ENCODE measurements at places on chromosomes 12 and 14. TPM values are rescaled to one million over a fixed set of nuclear protein-coding genes. Genes with fewer than 3 reads are reported as not detected.

- DNase-seq = no peak
Measured at GRCh38 chr14:22549981-22550673, 38.9 kb downstream of the DAD1 start.

Gene CATSPERB
- total RNA-seq = 0.83 TPM

- no peak for DNase-seq
Measured at GRCh38 chr14:55306938-55307589, 35.8 kb downstream of the FBXO34 start.

Gene C1QL4
- total RNA-seq = not detected

DNA sequence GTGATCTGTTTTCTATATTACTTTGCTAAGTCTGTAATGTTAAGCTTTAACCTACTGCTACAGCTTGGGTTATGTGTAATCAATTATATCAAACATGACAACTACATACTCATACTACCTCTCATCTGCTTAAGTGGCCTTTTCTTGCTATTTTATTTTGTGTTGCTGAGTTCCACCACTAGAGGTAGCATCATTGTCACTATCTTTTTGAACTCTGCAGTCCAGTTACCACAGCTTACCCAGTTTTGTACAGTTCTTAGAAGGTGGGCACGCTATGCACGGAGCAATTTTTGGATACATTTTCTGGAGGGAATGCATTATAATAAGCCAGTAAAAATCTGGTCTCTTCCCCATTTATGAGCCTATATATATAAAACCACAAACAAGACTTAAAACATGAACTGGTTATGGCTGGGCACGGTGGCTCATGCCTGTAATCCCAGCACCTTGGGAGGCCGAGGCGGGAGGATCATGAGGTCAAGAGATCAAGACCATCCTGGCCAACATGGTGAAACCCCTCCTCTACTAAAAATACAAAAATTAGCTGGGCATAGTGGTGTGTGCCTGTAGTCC is 48.5 kb downstream of the SAV1 start:
- DNase-seq = no peak

Gene RFLNA
- total RNA-seq = 0.63 TPM

DNA sequence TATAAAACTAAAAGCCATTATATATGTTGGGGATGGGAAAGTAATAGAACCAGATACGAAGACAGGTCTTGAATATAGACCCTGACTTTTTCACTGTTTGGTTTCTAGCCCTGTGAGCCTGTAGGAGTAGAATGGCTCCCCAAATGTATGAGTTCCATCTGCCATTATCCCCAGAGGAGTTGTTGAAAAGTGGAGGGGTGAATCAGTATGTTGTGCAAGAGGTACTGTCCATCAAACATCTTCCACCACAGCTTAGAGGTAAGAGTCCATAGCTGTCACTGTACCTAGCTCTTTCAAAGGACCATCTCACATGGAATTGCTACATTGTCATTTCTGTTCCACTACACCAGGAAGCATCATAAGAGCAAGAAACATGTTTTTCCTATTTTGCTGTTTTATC is 1.1 kb downstream of the NCAPD2 start:
- no peak for DNase-seq

GRCh38 chr12:115172521-115172920 is 488.5 kb upstream of the TBX3 start:
- no peak for DNase-seq

Gene KRR1
- 19.7 TPM for total RNA-seq

Gene TXNDC16
- total RNA-seq = 6.5 TPM

- no peak for DNase-seq
Measured at GRCh38 chr14:21084998-21085853, 13.2 kb downstream of the ZNF219 start.

DNA sequence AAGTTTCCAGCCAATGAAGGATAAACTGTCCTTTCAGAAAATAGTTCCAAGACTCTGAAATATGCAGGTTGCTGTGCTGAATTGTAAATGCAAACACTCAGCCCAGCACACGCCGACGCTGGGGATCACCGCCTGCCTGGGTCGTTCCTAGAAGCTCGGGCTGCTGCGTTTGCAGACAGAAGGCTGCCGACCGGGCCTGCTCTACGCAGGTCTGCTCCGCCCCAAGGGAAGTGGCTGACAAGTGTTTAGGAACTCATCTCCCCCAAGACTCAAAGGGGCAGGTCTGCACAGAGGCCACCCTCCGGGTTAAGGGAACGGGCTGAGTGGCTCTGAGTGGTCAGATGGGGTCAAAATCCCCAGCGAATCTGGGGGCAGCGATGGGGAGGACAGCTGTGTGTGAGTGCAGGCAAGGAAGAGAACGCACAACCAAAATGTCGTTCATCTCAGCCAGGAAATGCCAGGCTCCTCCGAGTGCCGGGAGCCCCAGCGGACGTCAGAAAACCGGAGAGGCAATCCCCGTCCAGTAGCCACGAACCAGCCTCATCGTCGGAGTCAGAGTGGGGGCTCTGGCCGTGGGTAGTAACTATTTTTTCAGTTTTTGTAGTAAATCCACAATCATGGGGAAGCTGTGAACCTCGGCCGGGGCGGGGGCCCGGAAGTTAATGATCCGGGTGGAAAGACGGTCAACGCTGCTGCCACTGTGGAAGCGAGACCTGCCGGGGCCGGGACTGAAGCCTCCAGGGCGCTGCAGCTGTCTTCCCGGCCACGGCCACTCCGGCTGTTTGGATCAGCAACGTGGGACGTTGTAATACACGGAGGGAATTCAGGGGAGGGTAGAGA is 6.0 kb downstream of the GALNT9 start:
- no peak for DNase-seq

GRCh38 chr12:91817517-91817916 is 328.1 kb downstream of the BTG1 start:
- DNase-seq = no peak

GRCh38 chr14:42532194-42532593 is 925.5 kb downstream of the LRFN5 start:
- DNase-seq = no peak

- DNase-seq = no peak
Measured at GRCh38 chr12:58064666-58065065, 123.3 kb downstream of the ATP23 start.

GRCh38 chr12:50981319-50982239 is 29.2 kb downstream of the HIGD1C start:
- DNase-seq = no peak

Data from esophagus muscularis mucosa (tissue), 4 donors.